ENCODE measurements at places on chromosomes 2 and 18. TPM values are rescaled to one million over a fixed set of nuclear protein-coding genes. Genes with fewer than 3 reads are reported as not detected.

GRCh38 chr2:101706819-101707177, 9.3 kb downstream of the MAP4K4 start:
- DNase-seq: no peak

GRCh38 chr2:70957798-70958197, 20.6 kb upstream of the ANKRD53 start:
- no peak for DNase-seq

DNA sequence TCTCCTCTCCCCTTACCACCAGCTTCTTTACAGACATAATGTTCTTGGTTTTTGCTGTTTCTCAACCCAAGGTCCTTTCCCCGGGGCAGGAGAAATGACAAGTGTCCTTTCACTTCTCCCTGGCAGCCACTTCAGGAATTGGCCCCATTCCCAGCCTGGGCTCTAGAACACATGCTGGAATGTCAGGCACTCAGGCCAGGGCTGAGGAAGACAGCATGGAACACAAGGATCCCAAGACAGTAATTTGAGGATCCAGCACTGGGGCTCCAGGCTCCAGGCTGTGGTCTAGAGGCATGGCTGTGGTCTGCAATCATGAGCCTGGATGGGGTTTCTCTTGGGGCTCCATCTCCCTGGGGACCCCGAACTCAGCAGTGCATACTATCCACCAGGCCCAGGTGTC, 201.4 kb downstream of the CELF4 start:
- no peak for DNase-seq

IL1R2 gene
- 4.7 TPM for polyA plus RNA-seq

DOK6 gene
- 12.3 TPM for polyA plus RNA-seq

GRCh38 chr2:201996006-201996405, 37.6 kb upstream of the FZD7 start:
- DNase-seq: no peak

- no peak for DNase-seq
These were observed 4.3 kb upstream of the CDCA7 start for GRCh38 chr2:173350383-173350782.

- peak; percentile 84 for DNase-seq
These were observed 234.9 kb downstream of the SOCS6 start for GRCh38 chr18:70523792-70524182.

DNA sequence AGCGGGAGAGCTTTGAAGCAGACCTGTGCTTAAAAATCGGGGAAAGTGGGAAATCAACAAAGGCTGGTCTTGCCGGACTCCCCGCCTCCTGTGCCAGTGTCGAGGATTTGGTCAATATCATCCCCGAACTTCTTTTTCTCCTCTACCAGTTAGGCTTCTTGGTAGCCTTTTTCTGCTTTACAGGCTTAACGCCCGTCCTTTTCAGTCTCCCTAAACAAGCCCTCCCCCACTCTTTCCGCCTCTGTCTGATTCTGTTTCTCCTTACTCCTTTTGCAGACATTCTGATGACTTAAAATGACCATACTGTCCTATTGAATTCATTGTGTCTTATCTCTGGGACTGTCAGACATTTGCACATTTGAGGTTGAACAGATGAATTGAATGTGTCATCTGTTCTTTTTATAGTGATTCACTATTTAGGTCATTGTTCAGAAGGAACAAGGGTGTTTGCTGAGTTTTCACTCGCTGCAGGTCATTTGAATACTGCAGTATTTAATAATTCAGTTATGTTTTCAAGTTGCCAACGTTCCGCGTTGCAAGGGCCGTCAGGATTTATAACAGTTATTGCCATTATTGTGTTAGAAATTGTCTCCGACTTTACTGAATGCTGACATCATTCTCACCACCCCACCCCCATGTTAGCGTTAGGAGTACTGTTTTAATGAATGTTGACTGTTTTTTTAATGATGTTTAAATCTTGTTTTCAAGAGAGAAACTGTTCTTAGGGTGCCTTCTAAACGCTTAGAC, 1.1 kb downstream of the ITGAV start:
- DNase-seq: peak; percentile 48

GRCh38 chr2:105775809-105776559, 31.3 kb downstream of the NCK2 start:
- no peak for DNase-seq

- no peak for DNase-seq
These were observed 156.8 kb downstream of the TMEM200C start for GRCh38 chr18:5738526-5738925.

NEURL3 gene
- polyA plus RNA-seq: 0.48 TPM

GRCh38 chr2:23118313-23118712, 266.7 kb upstream of the KLHL29 start:
- no peak for DNase-seq

- DNase-seq: no peak
These were observed 9.6 kb downstream of the EMX1 start for GRCh38 chr2:72926811-72927465.

- no peak for DNase-seq
These were observed 37.1 kb downstream of the MEMO1 start for GRCh38 chr2:31973665-31974064.

- no peak for DNase-seq
These were observed 206.5 kb downstream of the SETBP1 start for GRCh38 chr18:44887227-44887631.

DNA sequence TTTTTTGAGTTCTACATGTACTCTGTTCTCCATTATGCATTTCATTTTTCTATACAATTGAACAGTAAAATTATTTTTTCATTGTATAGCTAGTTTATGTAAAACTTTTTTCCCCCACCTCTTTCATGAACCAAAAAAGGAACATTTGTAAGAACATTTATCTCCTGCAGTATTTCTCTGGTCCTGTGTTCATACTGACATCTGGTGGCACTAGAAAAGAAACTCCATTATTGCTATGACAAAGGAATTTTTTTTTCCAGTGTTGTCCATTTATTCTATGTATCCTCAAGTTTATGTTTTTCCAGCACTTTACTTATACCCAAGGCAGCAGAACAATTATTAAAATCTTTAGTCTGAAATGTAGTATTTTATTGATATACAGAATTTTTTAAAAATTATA, 27.4 kb upstream of the CHAC2 start:
- peak; percentile 40 for DNase-seq

GAREM1 gene
- 2.5 TPM for polyA plus RNA-seq
